ENCODE measurements at places on chromosomes 2 and 18. TPM values are rescaled to one million over a fixed set of nuclear protein-coding genes. Genes with fewer than 3 reads are reported as not detected.

DNA sequence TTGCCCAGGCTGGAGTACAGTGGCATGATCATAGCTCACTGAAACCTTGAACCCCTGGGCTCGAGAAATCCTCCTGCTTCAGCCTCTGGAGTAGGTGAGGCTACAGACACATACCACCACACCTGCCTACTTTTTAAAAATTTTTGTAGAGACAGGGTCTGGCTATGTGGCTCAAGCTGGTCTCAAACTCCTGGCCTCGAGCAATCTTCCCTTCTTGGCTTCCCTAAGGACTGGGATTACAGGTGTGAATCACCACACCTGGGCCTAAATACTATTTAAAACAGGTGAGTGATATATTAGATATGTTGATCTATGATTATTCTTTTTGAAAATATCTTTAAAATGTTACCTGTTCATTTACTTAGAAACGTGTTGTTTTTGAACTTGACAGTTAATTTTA is 57.2 kb downstream of the MOGAT1 start:
- no peak for DNase-seq
- no peak overlapping the region for H3K4me3 ChIP-seq
- H3K27me3 ChIP-seq, result no peaks in the 10 kb centered on the region
- no peaks in the 10 kb centered on the region for H3K36me3 ChIP-seq

Gene AAK1
- 21.6 TPM for total RNA-seq

DNA sequence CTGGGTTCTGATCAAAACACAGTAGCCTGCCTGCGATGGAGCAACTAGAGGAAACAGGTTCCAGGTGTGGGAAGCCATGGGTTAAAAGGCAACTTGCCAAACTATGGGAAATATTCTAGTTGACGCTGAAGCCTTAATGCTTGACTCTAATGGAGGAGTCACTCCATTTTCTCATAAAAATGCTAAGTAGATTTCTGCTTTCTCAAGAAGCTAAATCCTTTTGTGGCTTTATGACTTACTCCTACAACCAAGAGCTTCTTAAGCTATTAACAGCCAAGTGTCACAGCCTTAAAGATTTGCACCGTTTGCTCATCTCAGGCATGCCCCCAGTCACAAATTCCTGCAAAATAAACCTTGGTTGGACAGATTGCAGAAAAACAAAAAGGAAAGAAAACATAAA is 25.2 kb downstream of the ANKRD44 start:
- H3K27me3 ChIP-seq, result no peaks in the 10 kb centered on the region
- no peaks in the 10 kb centered on the region for H3K4me1 ChIP-seq
- H3K27ac ChIP-seq, result no peak overlapping the region
- H3K36me3 ChIP-seq, result no peaks in the 10 kb centered on the region
- DNase-seq, result no peak

- peaks cover 4% of the 10 kb centered on the region for H3K27me3 ChIP-seq
- no peak overlapping the region for H3K27ac ChIP-seq
Observed at GRCh38 chr2:31526946-31527732, 53.6 kb downstream of the SRD5A2 start.

Gene ZAP70
- total RNA-seq, result 1.9 TPM
